ENCODE measurements at places on chromosomes 7 and 10.

GRCh38 chr7:128108641-128109423, 77.6 kb upstream of the LRRC4 start:
- no peak for DNase-seq

- DNase-seq, result no peak
Measured at GRCh38 chr7:148954766-148955165, 70.7 kb upstream of the EZH2 start.

- DNase-seq, result no peak
Measured at GRCh38 chr7:134691546-134692343, 45.1 kb downstream of the BPGM start.

DNA sequence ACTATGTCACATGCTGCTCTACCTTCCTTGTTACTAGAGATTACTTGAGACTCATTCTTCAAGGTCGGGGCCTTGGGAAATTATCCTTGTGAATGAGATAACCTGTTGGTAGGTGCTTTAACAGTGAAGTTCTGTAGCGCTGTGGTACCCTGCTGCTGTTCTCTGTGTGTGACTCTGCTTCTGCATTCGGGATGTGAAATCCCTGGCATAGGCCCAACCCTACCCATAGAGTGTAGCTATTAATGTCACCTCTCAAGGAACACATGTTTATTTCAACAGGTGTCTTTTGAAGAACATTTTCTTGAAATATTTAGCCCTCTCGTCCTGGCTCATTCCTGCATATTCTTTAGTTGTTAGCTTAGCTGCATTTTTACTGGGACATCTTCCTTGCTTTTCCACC, 41.8 kb upstream of the TMEM236 start:
- no peak for DNase-seq

DNA sequence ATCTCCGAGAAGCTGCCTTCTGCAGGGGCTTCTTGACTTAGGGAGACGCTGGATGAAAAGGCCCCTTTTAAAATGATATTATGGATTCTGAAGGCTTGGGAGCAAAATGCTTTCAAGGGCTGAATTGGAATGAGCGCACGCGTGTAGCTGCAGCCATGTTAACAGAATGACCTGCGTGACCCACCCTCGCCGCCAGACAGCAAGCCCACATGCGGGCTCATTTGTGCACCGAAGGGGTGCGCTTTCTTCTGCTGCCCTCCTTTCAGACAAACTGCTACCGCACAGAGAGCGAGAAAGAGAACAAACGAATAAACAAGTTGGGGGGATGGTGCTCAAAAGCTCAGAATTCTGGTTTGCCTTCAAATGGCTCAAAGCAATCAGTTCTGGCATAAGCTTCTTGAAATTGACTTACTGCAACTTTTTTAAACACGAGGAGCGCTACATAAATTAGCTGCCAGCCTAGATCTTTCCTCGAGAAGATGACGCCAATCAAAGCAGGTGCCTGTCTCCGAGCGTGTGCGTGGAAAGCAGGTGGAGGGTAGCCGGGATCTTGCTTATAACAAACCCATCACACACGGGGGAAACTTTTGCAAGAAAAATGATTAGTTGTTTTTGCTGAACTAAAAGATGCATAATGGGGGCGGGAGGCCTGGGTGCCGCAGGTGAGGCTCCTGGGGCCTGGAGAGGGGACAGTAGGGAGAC, 268.4 kb downstream of the MAD1L1 start:
- DNase-seq, result no peak

DNA sequence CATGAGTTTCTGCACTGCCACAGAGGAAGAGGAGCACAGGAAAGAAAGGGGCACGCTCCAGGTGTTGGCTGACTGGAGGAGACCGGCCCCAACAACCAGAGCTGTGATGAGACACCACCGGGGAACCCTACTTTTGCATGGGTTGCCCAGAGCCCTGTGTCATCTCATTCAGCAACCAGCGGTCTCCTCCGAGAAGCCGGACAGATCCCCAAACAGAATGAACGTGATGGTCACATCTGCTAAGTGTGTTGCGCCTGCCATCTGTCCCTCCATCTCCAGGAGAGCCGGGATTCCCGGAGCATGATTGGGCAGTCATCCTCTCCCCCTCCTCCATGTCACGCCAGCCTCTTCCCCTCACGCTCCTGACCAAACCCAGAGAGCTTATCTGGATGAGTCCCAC, 22.9 kb downstream of the PARP12 start:
- no peak for DNase-seq

GRCh38 chr10:11828682-11829284, 5.6 kb downstream of the PROSER2 start:
- no peak for DNase-seq

GRCh38 chr7:31052841-31053601, 913 bp downstream of the ADCYAP1R1 start:
- no peak for DNase-seq

- DNase-seq, result no peak
Measured at GRCh38 chr7:77684030-77684429, 12.2 kb upstream of the RSBN1L start.

GRCh38 chr7:28411876-28412662, at the start of gene CREB5:
Gene CREB5, plus strand, starts transcription at chr7:28412518. Its CDS starts 397 bp downstream, at chr7:28412915.
- DNase-seq, result no peak

- no peak for DNase-seq
Measured at GRCh38 chr10:96072674-96073073, 29.3 kb downstream of the CCNJ start.

GRCh38 chr10:14240253-14241189, 90.2 kb downstream of the FRMD4A start:
- no peak for DNase-seq

- DNase-seq, result no peak
Measured at GRCh38 chr7:116683786-116684185, 11.8 kb downstream of the MET start.

GRCh38 chr10:101484175-101484745, 103.8 kb downstream of the POLL start:
- no peak for DNase-seq

DNA sequence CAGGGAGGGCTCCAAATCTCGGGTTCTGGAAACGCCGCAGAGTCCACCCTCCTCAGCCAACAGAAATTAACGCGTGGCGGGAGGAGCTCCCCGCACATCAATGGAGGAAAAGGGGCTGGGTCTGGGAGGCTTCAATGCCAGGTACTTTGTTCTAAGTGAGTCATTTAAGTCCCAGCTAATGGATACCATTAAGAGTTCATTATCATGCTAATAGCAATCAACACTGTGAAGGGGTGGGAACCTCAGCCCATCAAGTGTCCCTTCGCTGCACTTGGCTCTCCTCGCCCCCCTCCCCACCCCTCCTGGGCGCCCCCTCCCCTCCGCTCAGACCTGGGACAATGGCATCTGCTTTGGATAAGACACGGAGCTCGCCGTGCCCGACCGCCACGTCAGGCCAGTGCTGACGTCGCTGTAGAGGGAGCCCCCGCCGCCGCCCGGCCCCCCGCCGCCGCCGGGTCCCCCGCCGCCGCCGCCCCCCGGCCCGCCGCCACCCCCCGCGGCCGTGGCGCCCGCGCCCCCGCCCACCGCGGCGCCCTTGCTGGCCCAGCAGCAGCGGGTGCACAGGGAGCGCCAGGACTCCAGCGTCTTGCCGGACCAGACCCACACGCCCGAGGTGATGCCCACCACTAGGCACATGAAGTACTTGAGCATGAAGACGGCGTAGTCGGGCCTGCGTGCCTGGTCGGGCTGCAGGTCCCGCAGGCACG, 2.9 kb downstream of the FZD8 start:
- no peak for DNase-seq

- no peak for DNase-seq
Measured at GRCh38 chr7:41574377-41574776, 128.5 kb downstream of the INHBA start.

DNA sequence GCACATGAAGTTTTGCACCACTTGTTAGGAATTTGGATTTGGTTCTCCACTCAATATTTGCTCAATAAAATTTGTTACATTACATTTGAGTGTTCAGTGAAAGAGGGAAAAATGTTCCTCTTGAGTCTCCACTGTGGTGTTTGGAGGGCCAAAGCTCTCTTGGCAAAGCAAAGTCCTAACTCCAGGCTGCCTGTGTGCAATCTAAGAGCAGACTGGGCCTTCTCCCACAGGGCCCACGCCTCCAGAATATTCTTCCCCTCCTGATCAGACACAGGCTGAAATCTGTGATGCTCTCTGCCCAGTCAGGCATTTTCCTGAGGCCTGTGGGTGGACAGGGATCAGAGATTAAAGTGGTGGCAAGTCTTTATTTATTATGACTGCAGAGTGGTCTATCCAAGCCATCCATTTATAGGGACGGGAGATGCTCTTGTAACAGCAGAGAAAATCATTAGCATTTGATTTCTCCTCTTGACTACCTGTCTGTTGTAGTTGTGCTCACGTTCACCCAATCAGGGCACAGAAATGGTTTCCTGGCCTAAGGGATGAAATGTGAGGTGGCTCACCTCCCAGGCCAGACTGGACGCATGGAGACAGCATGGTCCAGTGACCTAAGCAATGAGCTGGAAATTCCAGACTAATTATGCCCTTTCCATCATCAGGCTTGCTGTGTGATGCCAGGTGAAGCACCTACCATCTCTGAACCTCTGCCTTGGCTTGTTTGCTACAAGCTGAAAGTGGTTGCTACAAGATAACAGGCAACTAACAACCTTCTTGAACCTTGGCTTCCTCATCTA, 147.1 kb upstream of the NRBF2 start:
- no peak for DNase-seq

- no peak for DNase-seq
Measured at GRCh38 chr7:22569586-22570321, 69.8 kb upstream of the STEAP1B start.

- DNase-seq, result no peak
Measured at GRCh38 chr10:91614225-91614624, 18.6 kb downstream of the PPP1R3C start.

GRCh38 chr10:100878291-100878910, 34.4 kb upstream of the SLF2 start:
- peak; percentile 20 for DNase-seq

DNA sequence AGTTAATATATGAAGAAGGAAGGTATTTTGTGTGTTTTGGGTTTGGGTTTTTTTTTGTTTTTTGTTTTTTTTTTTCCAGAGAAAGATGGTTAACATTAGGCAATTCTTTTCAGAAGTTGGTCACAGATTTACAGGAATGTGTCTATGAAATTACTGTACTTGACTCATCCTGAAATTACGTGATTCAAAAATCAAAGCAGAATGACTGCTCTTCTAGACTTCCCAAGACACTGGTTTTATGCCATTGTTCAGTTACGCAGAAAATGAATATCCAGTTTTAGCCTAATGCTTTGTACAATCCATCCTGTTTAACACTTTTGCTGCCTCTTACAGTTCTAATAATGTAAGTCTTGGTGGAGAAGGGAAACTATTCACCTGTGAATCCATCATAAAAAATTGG, 39.7 kb upstream of the CELF2 start:
- DNase-seq, result no peak

DNA sequence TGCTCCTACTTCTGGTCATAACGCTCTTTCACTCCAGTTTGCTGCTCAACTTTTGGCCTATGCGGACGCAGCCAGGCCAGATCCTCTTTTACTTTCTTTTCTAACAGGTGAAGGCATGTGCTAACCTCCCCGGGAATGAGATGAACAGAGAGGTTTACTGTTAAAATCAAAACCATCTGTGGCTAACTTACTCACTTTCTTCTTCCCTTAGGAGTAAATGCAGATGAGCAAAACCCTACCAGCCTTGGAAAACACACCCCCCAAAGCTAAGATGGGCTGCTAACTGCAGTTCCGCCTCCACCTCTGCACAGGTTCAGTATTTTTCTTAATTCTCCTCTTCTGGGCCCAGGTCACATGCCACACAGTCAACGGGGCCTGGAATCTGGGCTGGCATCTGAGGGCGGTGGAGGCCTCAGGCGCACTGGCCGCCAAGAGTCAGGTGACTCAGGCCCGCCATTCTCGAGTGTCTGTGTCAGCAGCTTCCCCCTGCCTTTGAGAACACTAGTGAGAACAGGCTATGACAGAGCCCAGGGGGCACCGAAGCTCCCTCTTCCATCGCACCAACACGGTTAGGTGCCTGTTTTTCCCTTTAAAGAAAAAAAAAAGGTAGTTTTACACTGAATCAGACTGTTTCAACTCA, 11.1 kb downstream of the FAM53B start:
- DNase-seq, result peak; percentile 83

DNA sequence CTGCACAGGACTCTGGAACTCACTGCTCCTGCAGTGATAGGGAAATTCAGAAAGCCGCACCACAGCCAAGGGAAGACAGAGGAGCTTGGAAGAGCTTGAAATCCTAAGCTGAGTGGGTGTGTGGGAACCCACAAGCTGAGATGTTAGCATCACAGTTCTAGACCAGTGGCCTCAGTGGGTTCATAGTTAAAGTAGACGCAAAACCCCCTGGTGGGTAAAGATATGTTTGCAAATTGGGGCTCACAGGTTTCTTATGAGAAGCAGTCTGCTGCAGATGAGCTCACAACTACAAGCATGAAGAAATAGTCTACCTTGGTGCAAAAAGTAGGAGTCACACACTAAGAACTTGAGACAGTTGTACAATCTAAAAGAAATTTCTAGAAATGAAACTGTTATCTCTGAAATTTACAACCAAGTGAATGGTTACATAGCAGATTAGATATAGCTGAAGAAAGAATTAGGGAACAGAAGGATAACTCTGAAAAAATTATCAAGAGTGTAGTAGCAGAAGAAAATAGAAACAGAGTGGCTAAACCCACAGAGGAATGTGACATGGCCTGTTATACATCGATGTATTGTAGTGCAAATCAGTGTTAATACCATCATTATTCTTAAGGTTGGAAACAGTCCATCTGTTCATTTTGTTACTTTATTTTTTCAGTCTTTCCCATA, 77.2 kb downstream of the DYNC2I1 start:
- DNase-seq, result no peak

DNA sequence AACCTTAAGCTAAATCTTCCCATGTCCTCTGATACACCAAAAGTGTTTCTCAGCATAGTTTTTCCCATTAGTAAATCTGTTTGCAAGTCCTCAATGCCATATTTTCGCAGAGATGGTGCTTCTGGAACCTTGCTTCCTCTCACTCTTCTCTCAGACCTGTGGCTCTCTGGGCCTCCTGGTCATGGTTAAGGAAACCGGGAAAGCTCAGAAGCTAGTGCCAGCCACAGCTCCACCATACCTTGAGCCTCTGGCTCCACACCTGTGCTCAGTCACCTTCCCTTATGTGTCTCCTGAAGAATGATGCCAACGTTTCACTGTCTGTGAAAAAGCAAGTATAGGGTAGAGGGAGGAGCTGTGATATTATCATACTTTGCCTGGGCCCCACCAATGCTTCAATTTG, 149.6 kb downstream of the CYP26A1 start:
- no peak for DNase-seq

DNA sequence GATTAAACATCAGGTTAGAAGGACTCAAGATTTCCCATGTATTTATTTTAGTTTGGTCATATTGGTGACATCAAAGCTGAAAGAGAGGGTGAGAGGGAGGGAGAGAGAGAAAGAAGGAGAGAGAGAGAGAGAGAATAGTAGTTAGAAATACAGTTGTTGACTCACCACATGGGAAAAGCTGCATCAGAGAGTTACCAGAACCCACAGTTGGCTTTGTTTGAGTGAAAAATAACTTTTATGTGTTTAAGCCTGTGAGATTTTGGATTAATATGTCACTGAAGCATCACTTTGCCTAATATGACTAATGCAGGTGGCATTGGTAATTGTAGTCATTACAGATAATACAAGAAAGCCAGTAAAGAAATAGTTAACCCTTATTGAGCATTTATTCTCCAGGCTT, 303.9 kb downstream of the REEP3 start:
- no peak for DNase-seq

GRCh38 chr10:71580926-71581325, 138.7 kb downstream of the C10orf105 start:
- DNase-seq, result no peak
